ENCODE measurements at places on chromosomes 6 and 20.

DNA sequence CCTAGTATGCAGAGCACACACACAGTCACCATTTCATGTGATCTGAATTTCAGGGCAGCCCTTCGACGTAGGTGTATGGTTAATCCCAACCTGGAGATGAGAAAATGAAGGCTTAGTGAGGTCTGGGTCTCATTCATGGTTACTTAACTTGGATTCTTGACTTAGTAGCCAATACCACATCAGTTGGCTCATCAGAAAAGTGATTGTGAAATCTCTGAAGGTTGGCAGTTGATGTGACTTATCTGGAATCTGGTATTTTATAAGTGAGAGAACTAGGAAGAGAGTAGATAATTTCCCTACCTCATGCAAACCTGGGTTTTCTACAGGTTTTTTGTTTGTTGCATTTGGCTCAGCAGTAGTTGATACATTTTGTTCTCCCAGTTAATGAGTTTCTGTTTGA, 123.7 kb downstream of the CCDC170 start:
- DNase-seq = no peak

GRCh38 chr6:142946181-142946923, 1.4 kb upstream of the HIVEP2 start:
- DNase-seq = peak; percentile 76

DNA sequence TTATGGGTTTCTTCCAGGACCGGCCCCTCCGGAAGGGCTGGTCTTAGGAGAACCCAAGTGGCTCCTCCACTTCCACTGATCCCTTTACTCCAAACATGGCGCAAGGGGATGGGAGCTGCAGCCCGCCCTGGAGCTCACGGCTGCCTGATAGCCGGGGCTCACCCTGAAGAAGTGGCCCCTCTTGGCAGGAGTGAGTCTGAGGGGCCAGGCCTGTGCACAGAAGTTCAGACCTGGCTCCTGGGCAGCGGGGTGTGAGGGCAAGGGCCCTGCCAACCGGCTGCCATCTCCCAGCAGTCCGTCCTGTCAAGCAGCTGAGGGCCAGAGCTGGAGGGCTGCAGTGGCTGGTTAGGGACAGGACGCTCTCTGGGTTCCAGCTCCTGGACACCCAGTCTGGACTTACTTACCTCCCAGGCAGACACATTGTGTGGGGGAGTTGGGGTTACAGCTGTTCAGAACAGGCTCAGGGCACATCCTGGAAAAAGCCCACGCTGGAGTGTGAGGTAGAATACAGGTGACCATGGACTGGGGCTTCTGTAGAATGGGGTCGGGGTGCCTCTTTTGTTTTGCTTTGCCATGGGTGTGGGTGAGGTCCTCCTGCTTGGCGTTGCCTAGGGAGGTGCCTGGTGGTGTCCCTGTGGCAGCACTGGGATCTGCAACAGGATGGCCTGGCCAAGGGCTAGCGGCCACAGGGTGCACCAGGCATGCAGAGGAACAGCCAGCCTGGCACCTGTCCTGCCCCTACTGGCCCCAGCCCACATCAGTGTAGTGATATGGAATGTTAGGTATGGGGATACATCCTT, 88.4 kb downstream of the ASXL1 start:
- DNase-seq = no peak

DNA sequence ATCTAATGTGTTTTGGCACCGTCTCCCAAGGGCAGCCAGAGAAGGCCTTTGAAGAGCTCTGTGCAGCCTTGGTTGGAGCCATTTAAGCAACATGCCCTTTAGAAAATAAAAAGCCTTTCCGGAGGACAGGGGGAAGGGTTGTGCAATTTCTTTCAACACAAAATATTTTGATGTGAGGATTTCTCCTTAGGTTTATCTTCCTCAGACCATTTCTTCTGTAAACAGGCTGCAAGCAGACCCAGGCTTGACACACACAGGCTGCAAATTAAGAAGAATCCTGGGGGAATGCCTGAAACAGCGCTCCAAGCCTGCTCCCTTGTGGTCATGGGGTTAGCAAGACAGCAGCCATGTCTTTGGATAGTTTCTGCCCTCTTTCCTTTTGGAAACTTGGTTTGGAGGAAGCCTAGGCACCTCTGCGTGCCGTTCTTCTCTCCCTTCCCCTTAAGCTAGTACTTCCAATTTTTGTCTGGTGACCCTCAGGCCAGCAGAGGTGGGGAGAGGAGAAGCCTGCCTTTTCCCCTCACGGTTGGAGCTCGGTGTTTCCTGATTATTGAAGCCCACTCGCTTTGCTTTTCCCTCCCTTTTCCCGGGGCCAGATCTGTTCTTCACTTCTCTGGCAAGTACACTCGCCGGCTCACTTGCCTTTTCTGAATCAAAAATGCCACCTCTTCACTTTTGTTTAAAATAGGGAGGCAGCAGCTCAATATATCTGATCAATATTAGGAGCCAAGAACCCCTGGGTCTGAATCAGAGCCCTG, 39.6 kb upstream of the NOX3 start:
- no peak for DNase-seq

GRCh38 chr6:37618916-37619590, 78.6 kb downstream of the MDGA1 start:
- no peak for DNase-seq

- DNase-seq = no peak
Measured at GRCh38 chr6:29948277-29948676, 5.9 kb downstream of the HLA-A start.

DNA sequence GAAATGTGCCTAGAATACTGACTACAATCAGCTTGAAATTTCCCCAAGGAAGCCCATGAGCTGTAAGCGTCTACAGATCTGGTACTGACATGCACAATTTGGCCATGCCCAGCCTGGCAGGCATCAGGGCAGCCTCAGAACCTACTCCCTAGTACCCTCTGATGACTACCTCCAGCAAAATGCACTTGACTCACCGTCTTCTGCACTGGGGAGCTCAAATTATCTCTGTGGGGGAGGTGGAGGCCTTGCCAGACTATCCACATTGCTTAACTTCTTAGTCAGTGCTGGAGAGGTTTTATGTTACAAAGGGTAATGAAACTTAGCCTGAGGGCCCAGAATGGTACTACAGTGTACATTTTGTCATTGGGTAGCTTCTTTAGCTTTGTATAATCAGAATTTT, 126.0 kb upstream of the ADGRF1 start:
- DNase-seq = no peak

DNA sequence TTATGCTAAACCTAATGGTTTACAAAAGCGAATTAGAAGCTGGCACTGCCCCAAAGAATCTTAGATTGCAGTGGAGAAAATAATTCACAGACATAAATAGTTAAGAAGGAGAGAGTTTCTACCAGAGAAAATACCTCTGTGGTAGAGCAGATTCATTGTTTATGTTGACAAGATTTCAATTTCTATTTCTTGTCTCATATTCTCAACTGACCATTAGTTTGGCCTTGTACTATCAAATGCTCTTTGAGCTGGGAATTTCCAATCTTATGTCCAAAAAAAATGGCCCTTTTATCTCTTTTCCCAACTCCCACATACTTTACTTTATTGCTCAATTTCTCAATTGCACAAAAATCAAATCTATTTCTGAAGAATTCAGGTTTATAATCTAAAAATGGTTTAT, 804.1 kb upstream of the CITED2 start:
- no peak for DNase-seq

DNA sequence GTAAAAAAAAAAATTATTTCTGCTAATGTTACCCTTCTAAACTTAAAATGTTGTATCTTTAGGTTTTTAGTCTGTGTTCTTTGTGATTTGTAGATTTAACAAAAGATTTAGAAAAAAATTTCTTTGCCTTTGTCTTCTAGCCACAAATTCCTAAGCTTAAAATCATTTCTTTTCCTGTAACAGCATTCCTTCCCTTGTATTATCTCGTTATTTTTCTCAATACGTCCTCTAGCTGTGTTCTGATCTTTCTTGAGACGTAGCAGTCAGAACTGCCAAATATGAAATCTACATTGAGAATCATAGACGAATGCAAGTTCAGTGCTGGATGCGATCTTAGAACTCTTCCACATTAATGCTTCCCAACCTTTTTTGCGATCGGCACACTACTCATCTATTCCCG, 283.1 kb downstream of the UTRN start:
- no peak for DNase-seq

DNA sequence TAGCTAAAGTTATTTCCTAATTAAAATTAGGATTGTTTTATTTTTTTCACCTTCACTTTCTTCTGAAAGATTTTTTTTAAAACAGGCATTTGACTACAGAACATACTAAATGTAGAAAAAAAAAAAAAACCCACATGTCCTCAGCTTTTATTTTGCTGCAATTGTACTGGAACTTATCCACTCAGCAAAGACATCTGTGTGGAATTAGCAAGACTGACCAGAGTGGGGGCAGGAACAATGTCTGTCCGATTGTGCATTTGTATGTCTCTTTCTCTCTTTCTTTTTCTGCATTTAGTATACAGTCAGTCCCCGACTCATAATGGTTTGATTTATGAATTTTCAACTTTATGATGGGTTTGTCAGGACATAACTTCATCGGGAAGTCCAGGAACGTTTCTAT, 77.3 kb downstream of the CHD6 start:
- no peak for DNase-seq

DNA sequence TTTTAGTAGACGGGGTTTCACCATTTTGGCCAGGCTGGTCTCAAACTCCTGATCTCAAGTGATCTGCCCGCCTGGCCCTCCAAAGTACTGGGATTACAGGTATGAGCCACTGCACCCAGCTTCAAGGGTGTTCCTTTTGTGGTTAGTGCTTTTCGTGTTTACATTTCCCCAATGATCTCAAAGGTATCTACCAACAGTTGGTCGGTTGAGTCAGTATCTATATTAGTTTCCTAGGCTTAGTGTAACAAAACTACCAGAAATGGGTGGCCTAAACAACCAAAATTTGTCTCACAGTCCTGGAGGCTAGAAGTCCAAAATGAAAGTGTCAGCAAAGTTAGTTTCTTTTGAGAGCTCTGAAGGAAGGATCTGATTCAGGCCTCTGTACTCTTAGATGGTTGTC, 30.1 kb downstream of the CASP8AP2 start:
- no peak for DNase-seq

- no peak for DNase-seq
Measured at GRCh38 chr6:9224539-9224938, 789.2 kb upstream of the SLC35B3 start.

- DNase-seq = peak; percentile 61
Measured at GRCh38 chr20:25058051-25058846, at the start of gene ACSS1. ACSS1 (minus strand) TSS chr20:25058139; CDS start chr20:25058102, 37 bp downstream.

DNA sequence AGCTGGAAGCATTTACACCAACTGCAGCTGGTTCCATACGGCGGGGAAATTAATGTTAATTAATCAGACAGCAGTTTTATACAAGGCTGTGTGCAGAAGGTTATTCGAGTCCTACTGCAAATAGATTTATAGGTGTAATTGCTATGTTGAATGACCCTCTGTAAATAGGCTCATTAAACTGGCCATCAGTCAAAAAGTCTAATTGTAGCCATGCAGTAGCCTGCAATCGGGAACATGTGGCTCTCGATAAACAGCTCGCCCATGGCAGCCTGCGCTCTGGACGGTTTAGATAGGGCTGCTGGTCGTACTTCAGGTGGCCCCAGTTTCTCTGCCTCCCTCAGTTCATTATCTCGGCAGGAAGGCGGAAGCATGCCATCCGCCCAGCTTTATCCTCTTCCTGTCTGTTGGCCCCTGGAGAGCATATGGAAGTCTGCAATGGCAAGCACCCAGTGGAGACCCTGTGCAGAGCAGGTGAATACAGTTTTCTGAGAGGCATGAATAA, 143.2 kb downstream of the MBOAT1 start:
- no peak for DNase-seq

DNA sequence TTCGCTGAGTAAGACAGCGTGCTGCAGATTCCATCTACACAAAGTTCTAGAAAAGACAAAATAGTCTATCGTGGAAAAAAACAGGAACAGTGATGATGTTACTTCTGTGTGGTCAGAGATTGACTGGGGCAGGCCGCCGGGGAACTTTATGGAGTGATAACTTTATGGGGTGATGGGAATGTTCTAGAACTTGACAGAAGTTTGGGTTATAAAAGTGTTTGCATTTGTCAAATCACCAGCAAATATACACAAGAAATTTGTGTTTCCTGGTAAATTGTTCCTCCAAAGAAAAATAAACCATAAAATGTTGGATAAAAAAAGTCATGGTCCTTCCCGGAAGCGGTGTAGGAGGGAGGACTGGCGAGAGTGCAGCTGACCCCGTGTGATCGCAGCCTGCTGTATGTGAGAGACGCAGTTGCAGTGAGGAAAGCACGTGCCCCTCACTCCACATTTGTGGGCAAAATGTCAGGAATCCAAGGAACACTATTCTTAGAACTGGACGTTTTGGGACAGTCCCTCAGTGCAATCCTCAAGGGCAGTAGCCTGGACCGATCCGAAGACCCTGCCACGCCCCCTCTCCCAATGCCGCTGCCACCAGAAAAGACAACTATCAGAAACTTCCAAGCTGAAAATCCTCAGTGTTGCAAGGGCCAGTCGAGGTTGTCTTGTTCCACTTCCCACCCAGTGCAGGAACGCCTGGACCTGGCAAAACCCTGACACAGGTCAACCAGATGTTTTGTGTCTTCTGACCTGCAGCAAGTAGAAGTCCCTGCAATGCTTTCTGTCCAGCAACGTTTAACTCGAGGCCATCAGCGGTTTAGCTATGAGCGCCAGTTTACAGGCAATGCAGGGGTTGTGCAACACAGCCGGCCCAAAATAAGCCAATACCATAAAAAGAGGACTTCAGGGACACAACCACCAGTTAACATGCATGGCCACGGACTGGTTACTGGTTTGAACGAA, 80.5 kb upstream of the QKI start:
- no peak for DNase-seq

- no peak for DNase-seq
Measured at GRCh38 chr6:157194643-157195042, 128.7 kb downstream of the TMEM242 start.

DNA sequence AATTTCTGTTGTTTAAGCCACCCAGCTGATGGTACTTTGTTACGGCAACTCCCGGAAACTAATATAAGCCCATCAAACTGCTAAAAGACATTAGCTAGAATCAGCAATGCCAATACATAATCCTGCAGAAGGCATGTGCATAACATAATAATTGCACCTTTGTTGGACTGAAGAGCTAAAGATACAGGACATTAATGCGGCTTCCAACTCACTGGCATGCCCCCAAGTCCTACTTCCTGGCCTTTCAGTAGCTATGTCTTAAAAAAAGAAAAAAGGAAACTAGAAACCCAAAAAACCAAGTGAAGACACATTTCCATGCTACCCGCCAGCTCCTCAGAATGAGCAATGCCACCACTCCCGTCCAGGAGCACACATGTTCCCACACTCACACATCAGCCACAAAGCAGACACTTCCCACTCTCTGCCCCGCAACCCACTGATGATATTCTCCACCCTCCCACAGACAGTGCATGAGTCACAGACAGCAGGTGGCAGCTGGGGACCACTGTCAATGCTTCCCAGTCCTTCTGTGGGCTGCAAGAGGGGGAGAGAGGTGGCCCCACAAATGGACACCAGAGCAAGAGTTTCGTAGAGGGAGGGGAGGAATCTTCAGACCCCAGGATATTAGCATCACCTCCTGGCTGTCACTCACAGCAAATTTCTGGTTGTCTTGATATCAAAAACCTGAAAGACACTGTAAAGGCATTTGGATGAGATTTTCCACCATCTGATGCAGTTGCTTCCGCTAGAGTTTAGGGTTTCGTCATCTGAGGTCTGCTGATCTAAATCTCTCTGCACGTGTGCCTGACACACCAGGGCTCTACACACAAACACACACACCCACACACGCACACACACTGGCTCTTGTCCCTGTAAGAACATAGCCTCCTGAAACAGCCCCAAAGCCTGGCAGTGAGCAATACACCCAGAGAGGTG, 32.8 kb downstream of the GFOD1 start:
- peak; percentile 63 for DNase-seq

Data from activated T-helper 1 cell treated with anti-CD3 and anti-CD28 coated beads, Interleukin-2, amount 50 U/mL, for 16 hours (primary cell).